ENCODE measurements at places on chromosomes 12 and 14. TPM values are rescaled to one million over a fixed set of nuclear protein-coding genes. Genes with fewer than 3 reads are reported as not detected.
A peak's percentile ranks its signal among the peaks of the same experiment; 100 is the strongest.

Gene KRT8
- 768 TPM for total RNA-seq

Gene PRKCH
- total RNA-seq = 59.0 TPM

Gene TAS2R8
- total RNA-seq = not detected

Gene ADAMTS20
- 1.2 TPM for total RNA-seq

Gene AMHR2
- 1.6 TPM for total RNA-seq

Gene P2RX2
- total RNA-seq = 2.8 TPM

Gene SMCO3
- not detected for total RNA-seq

Gene IFNG-AS1
- total RNA-seq = not detected

Gene CEP170B
- 51.5 TPM for total RNA-seq

GRCh38 chr12:52582971-52583456, 9.4 kb upstream of the KRT74 start:
- peaks cover 23% of the 10 kb centered on the region for H3K4me1 ChIP-seq
- peak overlapping the region; percentile 83 for H3K27ac ChIP-seq
- H3K27me3 ChIP-seq = peaks cover 8% of the 10 kb centered on the region
- DNase-seq = no peak

GRCh38 chr12:124026755-124027745, 54.0 kb downstream of the ZNF664 start:
- peaks cover 9% of the 10 kb centered on the region for H3K36me3 ChIP-seq
- no peak overlapping the region for H3K27ac ChIP-seq
- no peak for DNase-seq

GRCh38 chr14:34065690-34066391, 115.0 kb upstream of the EGLN3 start:
- H3K4me3 ChIP-seq = no peak overlapping the region
- no peaks in the 10 kb centered on the region for H3K36me3 ChIP-seq
- peaks cover 9% of the 10 kb centered on the region for H3K27me3 ChIP-seq
- no peak overlapping the region for H3K27ac ChIP-seq
- peaks cover 16% of the 10 kb centered on the region for H3K4me1 ChIP-seq

GRCh38 chr12:53103860-53104305, 597 bp downstream of the SOAT2 start:
- H3K27ac ChIP-seq = no peak overlapping the region
- peaks cover 6% of the 10 kb centered on the region for H3K27me3 ChIP-seq
- peaks cover 10% of the 10 kb centered on the region for H3K4me1 ChIP-seq
- no peak for DNase-seq
- no peak overlapping the region for H3K4me3 ChIP-seq

- DNase-seq = no peak
- no peaks in the 10 kb centered on the region for H3K36me3 ChIP-seq
These were observed 75.5 kb upstream of the RERGL start for GRCh38 chr12:18165422-18165871.

- no peak overlapping the region for H3K4me3 ChIP-seq
- no peaks in the 10 kb centered on the region for H3K4me1 ChIP-seq
- H3K27me3 ChIP-seq = peaks cover 18% of the 10 kb centered on the region
- no peak overlapping the region for H3K27ac ChIP-seq
- H3K36me3 ChIP-seq = no peaks in the 10 kb centered on the region
- no peak for DNase-seq
These were observed 1136.8 kb downstream of the AACS start for GRCh38 chr12:126201981-126202537.

DNA sequence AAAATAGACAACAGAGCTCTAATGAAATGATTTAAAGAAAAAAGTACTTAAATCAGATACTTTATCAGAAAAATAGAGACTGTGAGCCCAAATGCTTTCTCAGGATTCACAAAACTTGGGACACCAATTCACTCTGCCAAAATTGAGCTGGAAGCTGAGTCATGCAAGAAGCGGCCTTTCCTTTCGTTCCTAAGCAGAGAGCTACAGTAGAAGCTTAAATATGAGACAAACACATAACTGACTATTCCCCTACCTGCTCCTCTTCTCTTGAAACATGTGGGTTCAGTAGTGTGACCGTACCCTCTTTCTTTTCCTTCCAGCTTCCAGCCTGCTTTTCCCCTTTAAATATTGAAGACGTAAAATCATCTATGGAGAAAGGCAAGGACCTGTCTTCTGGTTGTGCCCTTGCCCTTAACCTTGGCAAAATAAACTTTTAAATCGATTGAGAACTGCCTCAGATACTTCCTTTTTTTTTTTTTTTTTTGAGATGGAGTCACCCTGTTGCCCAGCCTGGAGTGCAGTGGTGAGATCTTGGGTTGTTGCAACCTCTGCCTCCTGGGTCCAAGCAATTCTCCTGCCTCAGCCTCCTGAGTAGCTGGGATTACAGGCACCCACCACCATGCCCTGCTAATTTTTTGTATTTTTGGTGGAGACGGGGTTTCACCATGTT, 4.4 kb upstream of the SDS start:
- H3K4me3 ChIP-seq = no peak overlapping the region
- H3K27ac ChIP-seq = no peak overlapping the region
- no peaks in the 10 kb centered on the region for H3K36me3 ChIP-seq
- H3K4me1 ChIP-seq = no peaks in the 10 kb centered on the region
- peaks cover 7% of the 10 kb centered on the region for H3K27me3 ChIP-seq

- DNase-seq = no peak
- H3K27me3 ChIP-seq = peaks cover 9% of the 10 kb centered on the region
- no peak overlapping the region for H3K27ac ChIP-seq
These were observed 235.2 kb upstream of the CRY1 start for GRCh38 chr12:107328442-107329133.

DNA sequence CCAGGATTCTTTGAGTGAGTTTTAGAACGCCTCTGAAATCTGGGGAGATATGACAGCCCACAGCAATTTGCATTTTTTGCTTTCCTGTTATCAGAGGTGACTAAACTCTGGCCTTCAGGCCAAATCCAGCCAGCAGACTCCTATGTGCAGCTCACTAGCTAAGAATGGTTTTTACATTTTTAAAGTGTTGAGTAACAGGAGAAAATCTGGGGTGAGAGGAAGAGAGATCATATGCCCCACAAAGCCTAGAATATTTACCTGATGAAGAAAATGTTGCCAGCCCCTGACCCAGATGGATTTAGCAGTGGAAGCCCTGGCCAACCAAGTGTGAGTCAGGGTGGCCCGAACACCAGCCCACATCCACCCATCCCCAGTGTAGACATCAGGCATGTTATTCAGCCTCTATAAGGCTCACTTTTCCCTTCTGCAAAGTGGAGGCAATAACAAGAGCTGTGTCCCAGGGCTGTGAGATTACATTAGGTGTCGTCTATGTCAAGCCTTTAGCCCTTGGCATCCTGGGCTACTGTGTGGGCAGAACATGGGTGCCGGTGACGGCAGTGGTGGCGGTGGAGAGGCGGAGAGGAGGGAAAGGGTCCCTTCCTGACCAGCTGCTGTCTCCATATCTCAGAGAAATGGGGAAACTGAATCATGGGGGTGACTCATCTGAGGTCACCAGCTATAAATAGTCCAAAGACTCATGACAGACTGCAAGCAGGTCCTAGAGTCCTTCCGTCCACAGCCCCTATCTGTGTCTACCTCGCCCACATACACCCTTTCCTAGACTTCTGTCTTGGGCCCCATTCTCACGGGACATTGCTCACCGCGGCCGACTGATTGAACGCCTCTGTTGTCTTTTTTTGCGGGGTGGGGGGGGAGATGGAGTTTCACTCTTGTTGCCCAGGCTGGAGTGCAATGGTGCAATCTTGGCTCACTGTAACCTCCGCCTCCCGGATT, 32.6 kb upstream of the CD9 start:
- DNase-seq = no peak
- no peak overlapping the region for H3K4me3 ChIP-seq
- no peaks in the 10 kb centered on the region for H3K4me1 ChIP-seq
- H3K27ac ChIP-seq = no peak overlapping the region
- H3K27me3 ChIP-seq = peaks cover 11% of the 10 kb centered on the region
- H3K36me3 ChIP-seq = no peaks in the 10 kb centered on the region

DNA sequence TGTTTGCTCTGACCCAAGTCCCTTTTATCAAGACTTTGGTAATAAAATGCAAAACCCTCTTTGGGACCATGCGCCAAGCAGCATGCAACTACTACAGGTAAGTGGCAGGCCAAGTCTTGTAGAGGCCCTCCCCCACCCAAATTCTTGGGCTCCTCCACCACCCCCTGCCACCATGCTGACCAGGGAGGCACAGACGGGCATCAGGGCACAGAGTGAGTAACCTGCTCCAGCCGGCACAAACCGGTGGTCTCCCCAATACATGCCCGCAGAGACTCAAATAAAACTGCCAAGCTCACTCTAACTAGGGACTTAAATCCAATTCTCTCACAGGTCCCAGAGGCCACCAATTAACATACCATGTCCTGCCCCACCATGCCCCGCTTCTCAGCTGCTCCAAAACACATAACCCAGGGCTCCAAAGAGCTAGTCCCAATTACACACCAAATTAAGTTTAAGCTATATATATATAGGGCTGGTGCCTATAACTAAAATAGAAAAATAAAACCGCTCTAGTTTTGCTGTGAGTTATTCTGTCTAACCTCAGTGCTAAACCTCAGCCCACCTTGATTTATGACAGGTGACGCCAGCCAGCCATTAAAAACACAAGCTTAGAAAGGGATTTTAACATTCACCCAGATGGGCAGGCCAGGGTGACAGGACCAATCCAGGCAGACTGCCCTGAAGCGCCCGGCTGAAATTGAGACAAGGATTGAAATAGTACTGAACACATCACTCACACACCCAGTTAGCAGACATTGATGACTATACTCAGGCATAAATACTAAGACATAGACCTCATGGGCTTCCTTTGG, 81.0 kb downstream of the CLMN start:
- peaks cover 34% of the 10 kb centered on the region for H3K4me1 ChIP-seq
- no peak for DNase-seq
- H3K27me3 ChIP-seq = peaks cover 3% of the 10 kb centered on the region
- peaks cover 4% of the 10 kb centered on the region for H3K36me3 ChIP-seq
- H3K4me3 ChIP-seq = peak overlapping the region; percentile 59

GRCh38 chr14:23828616-23829015, 125.0 kb upstream of the DHRS4 start:
- H3K36me3 ChIP-seq = no peaks in the 10 kb centered on the region
- H3K27ac ChIP-seq = no peak overlapping the region
- no peak overlapping the region for H3K4me3 ChIP-seq
- no peaks in the 10 kb centered on the region for H3K27me3 ChIP-seq
- H3K4me1 ChIP-seq = no peaks in the 10 kb centered on the region

GRCh38 chr12:66345956-66346355, 43.7 kb downstream of the HELB start:
- peaks cover 31% of the 10 kb centered on the region for H3K36me3 ChIP-seq
- DNase-seq = no peak
- no peaks in the 10 kb centered on the region for H3K4me1 ChIP-seq
- no peak overlapping the region for H3K4me3 ChIP-seq
- no peak overlapping the region for H3K27ac ChIP-seq
- H3K27me3 ChIP-seq = no peaks in the 10 kb centered on the region

DNA sequence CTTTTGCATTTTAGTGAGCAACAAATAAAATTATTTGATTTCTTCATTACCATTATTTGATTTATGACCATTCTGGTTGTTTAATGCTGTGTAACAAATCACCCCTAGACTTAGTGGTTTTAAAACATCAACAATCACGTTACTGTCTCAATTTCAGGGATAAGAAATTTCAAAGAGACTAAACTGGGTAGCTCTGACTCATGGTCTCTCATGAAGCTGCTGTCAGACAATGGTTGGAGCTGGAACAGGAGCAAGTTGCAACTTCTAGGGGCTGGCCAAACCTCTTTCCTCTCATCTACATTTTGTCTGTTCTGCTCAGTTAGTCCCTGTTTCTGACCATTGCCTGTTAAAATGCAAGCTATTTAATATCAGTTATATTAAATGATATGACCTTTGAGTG, 517.0 kb downstream of the KCNH5 start:
- no peak for DNase-seq
- H3K27ac ChIP-seq = no peak overlapping the region
- H3K27me3 ChIP-seq = no peaks in the 10 kb centered on the region

DNA sequence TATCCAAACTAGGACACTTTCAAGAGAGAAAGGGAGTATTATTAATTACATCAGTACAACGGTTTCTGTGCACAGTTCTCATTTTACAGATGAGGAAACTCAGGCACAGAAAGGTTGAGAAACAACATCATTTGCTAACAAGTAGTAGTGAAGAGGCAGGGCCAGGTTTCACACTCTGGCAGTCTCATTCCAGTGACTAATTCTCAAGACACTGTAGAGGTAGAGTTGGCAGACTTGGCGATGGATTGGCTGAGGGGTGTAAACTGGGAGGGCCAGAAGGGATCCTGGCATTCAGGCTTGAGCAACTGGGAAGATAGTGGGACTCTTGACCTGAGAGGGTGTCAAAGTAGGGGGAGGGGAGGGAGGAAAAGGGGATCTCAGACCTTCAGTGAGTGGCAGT, 73.8 kb upstream of the BDKRB2 start:
- H3K4me1 ChIP-seq = no peaks in the 10 kb centered on the region
- H3K36me3 ChIP-seq = no peaks in the 10 kb centered on the region
- H3K27ac ChIP-seq = no peak overlapping the region

- no peaks in the 10 kb centered on the region for H3K36me3 ChIP-seq
- peaks cover 13% of the 10 kb centered on the region for H3K27me3 ChIP-seq
- no peaks in the 10 kb centered on the region for H3K4me1 ChIP-seq
These were observed 3.2 kb downstream of the SERPINA9 start for GRCh38 chr14:94472842-94473241.

DNA sequence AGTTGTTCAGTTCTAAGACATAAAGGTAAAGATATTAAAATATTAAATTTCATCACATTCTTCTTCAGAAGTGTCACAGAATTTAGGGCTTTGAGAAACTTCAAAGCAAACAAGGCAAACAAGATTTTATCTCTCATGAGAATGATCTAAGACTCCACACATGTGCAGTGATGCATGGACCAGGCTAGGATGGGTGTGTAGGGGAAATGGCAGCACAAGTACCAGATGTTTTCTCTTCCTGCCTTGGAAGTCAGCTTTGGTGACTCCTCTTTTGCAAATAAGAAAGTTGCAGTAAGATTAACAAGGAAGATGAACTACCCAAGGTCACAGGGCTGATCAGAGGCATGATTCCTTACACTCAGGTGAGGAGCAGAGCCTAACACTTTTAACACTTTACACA, 163.8 kb upstream of the LMNTD1 start:
- peaks cover 14% of the 10 kb centered on the region for H3K36me3 ChIP-seq
- no peak overlapping the region for H3K4me3 ChIP-seq
- DNase-seq = no peak
- H3K27ac ChIP-seq = no peak overlapping the region
- no peaks in the 10 kb centered on the region for H3K4me1 ChIP-seq

GRCh38 chr12:114221136-114221833, 184.7 kb downstream of the TBX5 start:
- no peak overlapping the region for H3K4me3 ChIP-seq
- H3K4me1 ChIP-seq = no peaks in the 10 kb centered on the region
- H3K27me3 ChIP-seq = peaks cover 53% of the 10 kb centered on the region
- no peak for DNase-seq

DNA sequence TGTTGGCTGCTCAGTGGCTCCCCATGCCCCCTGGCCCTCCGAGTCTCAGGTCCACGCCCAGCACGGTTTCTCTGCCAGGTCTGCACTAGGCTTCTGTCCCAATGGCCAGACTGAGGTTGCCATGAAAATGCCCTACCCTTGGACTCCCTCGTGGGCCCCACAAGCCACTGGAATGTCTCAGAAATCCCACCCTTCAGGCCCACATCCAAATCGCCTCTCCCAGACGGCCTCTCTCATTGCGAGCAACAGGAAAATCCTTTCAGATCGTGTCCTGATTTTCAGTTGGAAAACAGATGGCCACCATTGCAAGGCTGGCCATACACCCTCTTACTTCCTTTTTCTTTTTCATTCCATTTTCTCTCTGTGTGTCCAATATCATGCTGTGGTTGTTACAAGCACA, 77.3 kb downstream of the IRF2BPL start:
- H3K4me1 ChIP-seq = peaks cover 53% of the 10 kb centered on the region
- peak overlapping the region; percentile 87 for H3K27ac ChIP-seq
- H3K36me3 ChIP-seq = no peaks in the 10 kb centered on the region
- no peaks in the 10 kb centered on the region for H3K27me3 ChIP-seq
- peak overlapping the region; percentile 6 for H3K4me3 ChIP-seq

- peaks cover 40% of the 10 kb centered on the region for H3K4me1 ChIP-seq
- H3K27me3 ChIP-seq = no peaks in the 10 kb centered on the region
- DNase-seq = no peak
These were observed 3.6 kb downstream of the NUDT4 start for GRCh38 chr12:93381161-93381975.
